ENCODE measurements at places on chromosomes 6 and 20.

GRCh38 chr6:16286151-16286522 lies 47.8 kb downstream of the GMPR start:
- no peak for DNase-seq

DNA sequence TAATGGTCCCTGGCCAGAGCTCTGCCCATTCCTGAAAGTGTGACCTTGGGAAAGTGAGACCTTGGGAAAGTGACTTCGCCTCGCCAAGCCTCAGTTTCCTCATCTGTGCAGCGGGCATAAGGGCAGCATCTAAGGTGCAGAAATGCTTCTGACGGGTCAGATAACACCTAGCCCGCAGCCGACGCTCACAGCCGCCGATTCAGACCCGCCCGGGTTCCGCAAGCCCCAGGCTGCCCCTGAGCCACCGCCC lies 486 bp downstream of the FKBP1A start:
- DNase-seq, result no peak

DNA sequence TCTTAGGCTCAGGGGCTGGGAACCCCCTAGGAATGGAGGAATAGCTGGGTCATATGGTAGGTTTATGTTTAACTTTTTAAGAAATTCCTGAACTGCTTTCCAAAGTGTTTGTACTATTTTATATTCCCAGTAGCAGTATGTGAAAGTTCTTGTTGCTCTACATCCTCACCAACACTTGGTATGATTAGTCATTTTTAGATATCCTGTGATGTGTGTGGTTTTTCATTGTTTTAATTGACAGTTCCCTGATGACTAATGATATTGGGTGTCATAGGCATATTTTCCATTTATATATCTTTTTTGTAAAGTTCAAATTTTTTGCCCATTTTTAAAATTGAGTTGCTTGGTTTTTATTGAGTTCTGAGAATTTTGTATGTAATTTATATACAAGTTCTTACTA lies 72.3 kb downstream of the SLC16A10 start:
- no peak for DNase-seq

- no peak for DNase-seq
Observed at GRCh38 chr20:41011551-41012067, 17.0 kb upstream of the TOP1 start.

GRCh38 chr6:7000825-7001777 lies 106.7 kb upstream of the RREB1 start:
- no peak for DNase-seq

- no peak for DNase-seq
Observed at GRCh38 chr6:13528232-13528631, 40.8 kb upstream of the GFOD1 start.

- no peak for DNase-seq
Observed at GRCh38 chr20:9043364-9043763, 25.5 kb upstream of the PLCB4 start.

DNA sequence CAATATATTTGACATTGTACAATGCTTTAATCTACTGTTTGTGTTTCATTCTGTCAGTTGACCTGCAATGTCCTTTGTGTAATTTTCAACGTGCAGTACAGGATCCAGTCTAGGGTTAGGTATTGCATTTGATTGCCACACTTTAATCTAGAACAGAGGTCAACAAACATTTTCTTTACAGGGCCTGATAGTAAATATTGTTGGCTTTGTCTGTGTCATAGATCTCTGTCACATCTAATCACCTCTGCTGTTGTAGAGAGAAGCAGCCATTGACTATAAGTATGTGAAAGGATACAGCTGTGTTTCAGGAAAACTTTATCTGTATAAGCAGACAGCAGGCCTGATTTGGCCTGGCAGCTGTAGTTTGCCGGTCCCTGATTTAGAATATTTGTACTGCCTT lies 39.3 kb downstream of the ATRN start:
- no peak for DNase-seq

- DNase-seq, result no peak
Observed at GRCh38 chr6:94414041-94414440, 994.7 kb upstream of the EPHA7 start.

- DNase-seq, result no peak
Observed at GRCh38 chr6:9515633-9516606, 899.0 kb downstream of the TFAP2A start.

- no peak for DNase-seq
Observed at GRCh38 chr6:6826095-6826901, 237.8 kb downstream of the LY86 start.

DNA sequence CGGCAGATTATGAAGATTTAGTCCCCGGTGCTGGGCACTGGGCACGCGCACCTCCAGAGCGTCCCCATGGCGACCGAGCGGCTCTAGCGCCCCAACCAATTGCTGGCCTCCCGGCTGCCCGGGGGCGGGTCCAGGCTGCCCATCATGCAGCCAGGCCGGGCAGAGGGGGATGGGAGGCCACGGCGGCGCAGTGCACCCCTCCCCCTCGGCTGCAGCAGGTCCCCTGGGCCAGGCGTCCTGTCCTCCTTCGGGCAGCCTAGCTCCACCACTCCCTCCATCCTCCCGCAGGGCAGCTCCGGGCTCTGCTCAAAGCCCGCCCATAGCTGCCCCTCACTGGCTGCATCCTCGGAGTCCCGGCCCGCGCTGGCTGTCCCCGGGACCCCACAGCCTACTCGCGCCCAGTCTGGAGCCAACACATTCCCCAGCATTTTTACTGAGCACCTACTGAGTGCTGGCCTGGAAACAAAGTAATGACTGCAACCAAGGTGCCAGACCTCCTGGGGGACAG lies 99.4 kb downstream of the ASXL1 start:
- DNase-seq, result no peak

DNA sequence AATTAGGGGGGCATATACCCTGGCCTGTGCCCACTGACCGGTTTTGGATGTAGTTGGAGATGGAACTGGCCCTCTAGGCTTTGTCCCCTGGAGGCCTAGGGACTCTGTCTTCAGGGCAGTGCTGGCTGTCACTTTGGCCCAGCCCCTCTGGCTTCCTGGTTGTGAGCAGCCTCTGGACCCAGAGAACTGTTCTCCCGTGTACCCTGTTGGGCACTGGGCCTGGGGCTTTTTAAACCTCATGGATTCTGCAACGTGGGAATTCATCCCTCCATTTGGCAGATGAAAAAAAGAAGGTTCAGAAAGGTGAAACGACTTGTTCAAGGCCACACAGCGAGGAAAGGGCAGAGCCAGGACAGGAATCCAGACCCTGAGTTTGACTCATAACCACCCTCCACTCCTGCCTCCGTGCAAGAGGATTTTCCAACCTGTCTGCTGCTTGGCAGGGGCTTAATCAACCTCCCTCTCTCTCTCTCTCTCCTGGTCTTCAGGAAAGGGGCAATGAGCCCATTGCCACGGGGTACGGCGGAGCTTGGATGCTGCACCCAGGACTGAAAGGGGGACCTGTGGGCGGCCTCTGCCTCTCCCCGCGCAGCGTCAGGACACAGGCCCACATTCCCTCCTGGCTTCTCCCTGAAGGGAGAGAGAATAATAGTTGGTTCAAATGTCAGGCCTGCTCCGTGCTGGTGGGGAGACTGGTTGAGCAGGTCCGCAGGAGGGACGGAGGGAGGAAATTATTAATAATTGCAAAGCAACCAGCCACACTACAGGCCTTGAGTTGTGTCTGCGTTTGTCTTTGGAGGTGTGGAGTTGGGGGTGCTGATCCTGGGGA lies 56.0 kb downstream of the CEBPB start:
- DNase-seq, result no peak

DNA sequence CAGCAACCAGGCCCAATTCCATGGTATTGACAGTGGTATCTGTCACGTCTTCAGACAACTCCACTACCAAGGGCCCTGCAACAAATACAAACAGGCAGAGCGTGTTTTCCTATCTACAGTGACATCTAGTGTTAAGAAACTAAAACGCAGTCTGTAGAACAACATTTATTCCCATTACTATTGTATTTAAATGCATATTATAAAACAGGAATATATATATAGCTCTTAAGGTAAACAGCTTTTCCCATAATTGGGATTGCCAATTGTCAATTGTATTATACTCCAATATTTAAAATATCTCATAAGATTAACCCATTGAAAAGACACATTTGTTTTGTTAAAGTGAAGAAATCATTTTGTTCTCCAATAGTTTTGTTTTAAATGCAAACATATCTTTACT lies 97.2 kb downstream of the KIF16B start:
- no peak for DNase-seq

- DNase-seq, result no peak
Observed at GRCh38 chr6:140321891-140322290, 947.4 kb upstream of the CITED2 start.

GRCh38 chr6:150116200-150116800 lies 26.5 kb upstream of the PPP1R14C start:
- DNase-seq, result no peak

- DNase-seq, result no peak
Observed at GRCh38 chr6:30102414-30102969, 10.4 kb downstream of the TRIM31 start.

DNA sequence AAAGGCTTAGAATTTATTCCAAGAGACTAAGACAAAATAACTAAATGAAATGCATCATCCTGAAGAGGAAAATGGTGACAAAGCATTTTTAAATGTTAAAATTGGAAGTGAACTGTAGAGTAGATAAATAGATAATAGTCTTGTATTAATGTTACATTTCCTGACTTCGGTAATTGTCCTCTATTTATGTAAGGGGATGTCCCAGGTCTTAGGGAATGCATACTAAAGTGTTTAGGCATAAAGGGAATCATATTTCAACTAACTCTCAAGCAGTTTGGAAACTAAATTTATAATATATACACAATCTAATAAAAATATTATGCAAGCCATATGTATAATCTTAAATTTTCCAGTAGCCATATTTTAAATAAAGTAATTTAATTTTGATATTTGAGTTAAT lies 159.3 kb downstream of the WDR27 start:
- DNase-seq, result no peak

GRCh38 chr20:38751360-38751976 lies 3.2 kb downstream of the ACTR5 start:
- no peak for DNase-seq

DNA sequence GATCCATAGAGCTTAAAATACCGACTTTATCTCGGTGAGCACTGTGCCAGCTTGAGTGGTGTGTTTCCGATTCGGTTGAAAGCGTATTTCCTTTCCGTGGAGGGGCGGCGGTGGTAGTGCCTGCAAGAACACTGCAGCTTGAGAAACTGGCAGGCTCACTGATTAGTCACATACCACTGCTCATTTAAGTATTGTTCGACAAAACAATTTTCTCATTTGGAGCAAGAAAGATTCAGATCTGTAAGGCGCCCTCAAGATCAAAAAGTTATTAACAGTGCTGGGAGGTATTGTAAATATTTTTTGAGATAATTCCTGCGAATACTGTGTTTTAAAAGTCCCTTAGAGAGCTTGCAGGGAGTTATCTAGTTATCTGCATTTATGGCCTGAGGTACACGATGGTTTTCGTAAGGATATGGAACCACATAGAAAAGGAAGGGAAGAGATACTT lies 1.3 kb downstream of the MAPK14 start:
- DNase-seq, result peak; percentile 51

DNA sequence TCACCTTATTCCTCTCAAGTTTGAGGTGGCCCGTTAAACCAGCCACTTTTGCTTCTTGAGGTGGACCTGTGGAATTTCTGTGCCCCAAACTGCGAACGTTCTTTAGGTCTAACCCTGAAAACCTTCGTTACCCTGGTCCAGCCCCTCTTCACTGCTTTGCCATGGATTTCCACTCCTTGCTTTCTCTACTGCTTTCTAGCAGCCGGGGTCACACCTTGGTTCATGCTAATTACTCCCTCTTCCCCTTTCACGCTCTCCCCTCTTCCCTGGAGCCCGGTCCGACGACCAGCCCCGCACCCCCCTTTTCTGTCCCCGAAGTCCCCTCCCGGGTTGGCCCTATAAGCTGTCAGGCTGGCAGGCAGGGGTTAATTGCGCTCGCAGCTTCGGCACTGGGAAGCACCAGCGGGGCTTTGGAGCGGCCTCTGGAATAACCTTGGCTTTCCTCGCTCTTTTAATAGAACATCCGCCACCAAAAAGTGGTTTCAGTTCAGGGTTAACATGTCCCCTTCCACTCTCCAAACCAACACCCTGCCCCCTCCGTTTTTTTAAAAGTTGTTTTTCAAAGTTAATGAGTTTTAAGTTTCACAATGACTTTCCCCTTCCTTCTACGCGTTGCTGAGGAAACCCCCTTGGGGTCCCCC lies 1.4 kb upstream of the HIVEP1 start:
- no peak for DNase-seq

GRCh38 chr20:38460040-38460623 lies 12.5 kb upstream of the RALGAPB start:
- DNase-seq, result no peak

- DNase-seq, result no peak
Observed at GRCh38 chr6:85703406-85703805, 60.7 kb upstream of the SYNCRIP start.

- no peak for DNase-seq
Observed at GRCh38 chr6:26345832-26346231, 19.2 kb upstream of the BTN3A2 start.

GRCh38 chr6:145009711-145010110 lies 724.6 kb downstream of the UTRN start:
- no peak for DNase-seq

GRCh38 chr6:75611702-75612375 lies 10.2 kb downstream of the SENP6 start:
- DNase-seq, result no peak

- no peak for DNase-seq
Observed at GRCh38 chr20:56200456-56200855, 48.1 kb upstream of the MC3R start.

GRCh38 chr20:24118034-24118433 lies 129.5 kb upstream of the GGTLC1 start:
- no peak for DNase-seq
